ENCODE measurements at places on chromosomes 6 and 20.

DNA sequence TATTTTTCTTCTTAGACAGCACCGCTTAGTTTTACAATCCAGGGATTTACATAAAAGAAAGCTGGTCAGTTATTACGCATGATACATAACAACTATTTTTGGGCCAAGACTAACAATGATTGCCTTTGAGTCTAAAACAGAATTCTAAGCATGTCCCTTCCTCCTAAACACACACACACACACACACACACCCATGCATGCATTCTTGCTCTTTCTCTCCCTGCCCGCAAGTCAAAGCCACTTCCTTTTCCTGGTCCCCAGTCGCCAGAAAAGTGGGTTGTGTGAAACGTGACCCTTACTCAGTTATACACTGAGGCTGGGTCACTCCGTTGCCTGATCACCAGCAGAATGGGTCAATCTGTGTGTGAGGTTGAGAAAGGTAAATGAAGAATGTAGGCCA is 31.4 kb downstream of the FYN start:
- H3K27me3 ChIP-seq, result no peaks in the 10 kb centered on the region
- DNase-seq, result peak; percentile 67
- H3K36me3 ChIP-seq, result peaks cover 45% of the 10 kb centered on the region
- H3K27ac ChIP-seq, result no peak overlapping the region

- peak overlapping the region; percentile 71 for H3K27ac ChIP-seq
- DNase-seq, result peak; percentile 40
- H3K27me3 ChIP-seq, result no peaks in the 10 kb centered on the region
- H3K4me3 ChIP-seq, result no peak overlapping the region
- peaks cover 6% of the 10 kb centered on the region for H3K36me3 ChIP-seq
Measured at GRCh38 chr20:50744143-50744792, 12.9 kb downstream of the PARD6B start.

DNA sequence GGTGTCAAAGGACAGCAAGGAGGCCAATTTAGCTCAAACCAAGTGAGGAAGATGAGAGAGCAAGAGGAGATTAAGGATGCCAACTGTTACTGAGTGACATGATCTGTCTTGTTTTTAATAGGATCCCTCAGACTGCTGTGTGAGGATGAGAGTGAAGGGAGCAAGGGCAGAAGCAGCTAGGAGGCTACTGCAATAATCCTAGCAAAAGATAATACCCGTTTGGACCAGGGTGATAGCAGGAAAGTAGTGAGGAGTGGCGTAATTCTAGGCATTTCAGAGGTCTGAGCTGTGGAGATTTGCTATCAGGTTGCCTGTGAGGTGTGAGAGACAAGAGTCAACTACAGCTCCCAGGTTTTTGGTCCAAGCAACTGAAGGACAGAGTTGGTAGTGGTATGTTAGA is 14.7 kb downstream of the UBE2V1 start:
- peaks cover 44% of the 10 kb centered on the region for H3K4me1 ChIP-seq
- H3K27ac ChIP-seq, result peak overlapping the region; percentile 77
- no peak for DNase-seq
- H3K27me3 ChIP-seq, result no peaks in the 10 kb centered on the region

GRCh38 chr20:10823585-10823984 is 149.8 kb upstream of the JAG1 start:
- no peaks in the 10 kb centered on the region for H3K36me3 ChIP-seq
- no peaks in the 10 kb centered on the region for H3K27me3 ChIP-seq
- H3K27ac ChIP-seq, result no peak overlapping the region
- no peak for DNase-seq

- no peak overlapping the region for H3K27ac ChIP-seq
- no peaks in the 10 kb centered on the region for H3K36me3 ChIP-seq
- H3K4me1 ChIP-seq, result peaks cover 27% of the 10 kb centered on the region
- DNase-seq, result no peak
Measured at GRCh38 chr6:30752157-30752927, 8.0 kb upstream of the IER3 start.

DNA sequence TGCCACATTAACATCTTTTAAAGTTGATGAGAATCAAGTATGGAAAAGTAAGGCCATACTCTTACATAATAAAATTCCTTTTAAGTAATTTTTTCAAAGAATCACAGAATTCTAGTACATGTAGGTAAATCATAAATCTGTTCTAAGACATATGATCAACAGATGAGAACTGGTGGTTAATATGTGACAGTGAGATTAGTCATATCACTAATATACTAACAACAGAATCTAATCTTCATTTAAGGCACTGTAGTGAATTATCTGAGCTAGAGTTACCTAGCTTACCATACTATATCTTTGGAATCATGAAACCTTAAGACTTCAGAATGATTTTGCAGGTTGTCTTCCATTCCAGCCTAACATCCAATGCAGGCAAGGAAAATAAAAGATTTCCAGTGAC is 11.6 kb downstream of the PLN start:
- H3K27ac ChIP-seq, result peak overlapping the region; percentile 58
- peaks cover 29% of the 10 kb centered on the region for H3K4me1 ChIP-seq
- no peaks in the 10 kb centered on the region for H3K27me3 ChIP-seq
- H3K4me3 ChIP-seq, result no peak overlapping the region
- no peak for DNase-seq

DNA sequence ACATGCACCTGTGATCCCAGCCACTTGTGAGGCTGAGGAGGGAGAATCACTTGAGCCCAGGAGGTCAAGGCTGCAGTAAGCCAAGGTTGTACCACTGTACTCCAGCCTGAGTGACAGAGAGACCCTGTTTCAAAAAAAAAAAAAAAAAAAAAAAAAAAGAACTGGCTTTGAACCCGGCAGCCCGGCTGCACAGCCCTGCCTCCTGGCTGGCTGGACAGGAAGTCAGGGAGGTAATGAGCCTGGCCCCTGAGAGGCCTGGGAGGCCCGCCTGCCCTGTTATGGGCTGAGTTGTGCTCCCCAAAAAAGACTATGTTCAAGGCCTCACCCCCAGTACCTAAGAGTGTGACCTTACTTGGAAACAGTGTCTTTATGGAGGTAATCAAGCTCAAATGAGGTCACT is 65.6 kb downstream of the ABHD12 start:
- H3K4me1 ChIP-seq, result peaks cover 9% of the 10 kb centered on the region
- peaks cover 12% of the 10 kb centered on the region for H3K36me3 ChIP-seq

DNA sequence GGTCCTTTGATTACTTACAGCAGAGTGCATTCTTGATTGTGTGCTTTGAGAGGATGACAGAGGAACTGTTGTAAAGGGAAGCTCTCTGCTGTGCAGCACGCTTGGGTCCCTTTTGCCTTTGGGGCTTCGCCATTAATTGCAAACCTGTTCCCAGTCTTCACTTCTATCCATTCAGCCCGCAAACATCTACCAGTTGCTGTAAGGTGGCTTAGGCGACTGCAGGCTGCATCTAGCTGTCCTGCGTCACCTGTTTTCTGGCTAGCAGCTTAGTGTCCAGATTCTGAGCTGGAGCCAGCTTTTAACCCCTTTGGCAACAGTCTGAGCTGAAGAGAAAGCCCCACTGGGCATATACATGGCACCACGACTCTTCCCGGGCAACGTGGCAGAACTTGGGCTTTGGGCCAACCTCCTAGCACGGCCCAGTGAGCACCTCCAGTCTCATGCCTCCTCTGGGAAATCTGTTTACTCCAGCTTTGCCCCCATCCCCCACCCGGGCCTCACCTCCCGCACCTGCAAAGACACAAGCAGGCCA is 2.5 kb upstream of the FASTKD5 start:
- no peaks in the 10 kb centered on the region for H3K27me3 ChIP-seq
- peaks cover 22% of the 10 kb centered on the region for H3K4me1 ChIP-seq
- no peak for DNase-seq
- H3K4me3 ChIP-seq, result no peak overlapping the region
- H3K36me3 ChIP-seq, result no peaks in the 10 kb centered on the region
- no peak overlapping the region for H3K27ac ChIP-seq

GRCh38 chr6:142489722-142490610 is 188.2 kb downstream of the ADGRG6 start:
- peaks cover 4% of the 10 kb centered on the region for H3K27me3 ChIP-seq
- H3K36me3 ChIP-seq, result no peaks in the 10 kb centered on the region
- DNase-seq, result no peak
- no peaks in the 10 kb centered on the region for H3K4me1 ChIP-seq
- no peak overlapping the region for H3K27ac ChIP-seq
- no peak overlapping the region for H3K4me3 ChIP-seq

GRCh38 chr6:3743541-3743940 is 8.0 kb downstream of the PXDC1 start:
- no peak for DNase-seq
- no peaks in the 10 kb centered on the region for H3K36me3 ChIP-seq
- no peak overlapping the region for H3K27ac ChIP-seq
- H3K27me3 ChIP-seq, result peaks cover 13% of the 10 kb centered on the region

GRCh38 chr6:105014448-105014847 is 57.5 kb downstream of the LIN28B start:
- H3K4me3 ChIP-seq, result no peak overlapping the region
- peaks cover 12% of the 10 kb centered on the region for H3K27me3 ChIP-seq
- no peaks in the 10 kb centered on the region for H3K4me1 ChIP-seq

GRCh38 chr6:111552241-111552744 is 53.4 kb downstream of the TRAF3IP2 start:
- H3K27me3 ChIP-seq, result no peaks in the 10 kb centered on the region
- H3K27ac ChIP-seq, result no peak overlapping the region
- no peaks in the 10 kb centered on the region for H3K4me1 ChIP-seq
- H3K4me3 ChIP-seq, result no peak overlapping the region
- H3K36me3 ChIP-seq, result no peaks in the 10 kb centered on the region
- DNase-seq, result no peak

All from activated CD4-positive, alpha-beta T cell treated with anti-CD3 and anti-CD28 coated beads for 36 hours (primary cell).